Central memory CD8-positive, alpha-beta T cell (primary cell): ENCODE measurements at places on chromosomes 12 and 14.

DNA sequence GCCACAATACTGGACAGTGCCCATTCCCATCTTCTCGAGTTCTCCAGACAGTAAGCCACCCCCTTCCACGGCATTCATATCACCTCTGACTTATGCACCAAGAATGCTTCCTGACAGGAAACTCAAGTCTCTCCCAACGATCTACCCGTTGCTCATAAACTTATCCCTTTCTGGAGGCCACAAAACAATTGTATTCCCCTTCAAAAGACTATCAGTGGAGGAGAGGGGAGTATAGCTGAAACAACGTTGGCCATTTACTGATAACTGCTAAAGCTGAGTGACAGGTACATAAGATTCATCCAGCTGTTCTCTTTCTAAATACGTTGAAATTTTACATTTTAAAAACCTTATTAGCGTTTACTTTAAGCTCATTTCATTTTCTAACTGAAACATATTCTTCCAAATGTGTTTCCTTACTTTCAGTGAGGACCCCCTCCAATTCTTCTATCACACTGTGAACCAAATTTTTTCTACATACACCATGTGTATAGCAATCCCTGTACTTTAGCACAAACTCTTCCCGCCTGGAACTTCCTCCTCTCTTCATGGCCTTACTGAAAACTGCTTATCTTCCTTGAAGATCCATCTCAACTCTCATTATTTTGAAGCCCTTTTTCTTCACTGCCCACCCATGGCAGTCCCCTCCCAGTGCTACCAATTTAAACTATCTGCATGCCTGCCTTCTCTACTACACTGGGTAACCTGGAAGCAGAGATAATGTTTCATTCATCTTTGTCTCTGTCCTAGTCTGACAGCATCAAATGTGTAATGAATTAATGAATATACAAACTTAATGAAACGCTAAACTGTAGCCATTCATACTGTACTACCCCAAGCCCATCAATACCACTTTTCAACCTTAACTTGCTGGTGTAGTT, 28.8 kb downstream of the ATXN2 start:
- DNase-seq: no peak

GRCh38 chr14:64807551-64807950, 72.2 kb downstream of the SPTB start:
- DNase-seq: no peak

GRCh38 chr14:71138448-71139293, 231.4 kb downstream of the PCNX1 start:
- peak; percentile 48 for DNase-seq

GRCh38 chr14:51981218-51981854, 8.0 kb upstream of the RTRAF start:
- no peak for DNase-seq

DNA sequence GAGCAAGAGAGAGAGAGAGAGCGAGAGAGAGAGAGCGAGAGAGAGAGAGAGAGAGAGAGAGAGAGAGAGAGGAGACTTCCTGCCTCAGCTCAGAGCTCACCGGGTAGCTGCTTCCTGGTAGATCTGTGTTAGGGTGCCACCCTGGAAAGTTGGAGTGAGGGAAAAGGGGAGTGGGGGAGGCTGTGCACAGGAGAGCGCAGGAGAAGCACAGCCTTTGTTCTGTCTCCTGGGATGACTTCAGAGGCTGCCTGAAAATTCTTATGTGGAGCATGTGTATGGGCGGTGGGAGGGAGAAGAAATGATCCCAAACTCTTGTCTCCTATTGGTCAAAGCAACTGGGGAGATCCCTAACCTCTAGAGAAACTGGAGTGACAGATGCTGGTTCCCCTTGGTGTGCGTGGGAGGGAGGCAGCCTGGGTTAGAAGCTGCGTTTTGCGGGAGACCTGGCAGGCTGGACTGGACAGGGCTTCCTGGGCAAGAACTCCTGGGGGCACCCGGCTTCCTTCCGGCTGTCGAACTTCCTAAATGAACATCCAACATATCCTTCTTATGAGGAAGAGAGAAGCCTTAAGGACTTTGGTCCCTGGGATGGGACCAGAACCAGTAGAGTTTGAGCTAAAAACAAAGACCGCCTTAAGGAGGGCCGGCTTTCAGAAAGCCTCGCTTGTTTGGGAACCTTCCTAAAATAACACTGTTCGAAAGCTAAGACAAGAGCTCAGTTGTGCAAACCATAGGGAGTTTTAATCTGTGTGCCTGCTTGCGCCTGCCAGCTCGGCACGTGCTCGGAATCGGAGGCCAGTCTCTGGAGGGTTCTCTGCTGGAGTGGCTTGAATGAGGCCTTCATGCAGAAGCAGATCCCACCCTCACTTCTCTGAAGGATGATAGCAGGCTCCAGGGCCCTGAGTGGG, 30.4 kb upstream of the BEGAIN start:
- no peak for DNase-seq

DNA sequence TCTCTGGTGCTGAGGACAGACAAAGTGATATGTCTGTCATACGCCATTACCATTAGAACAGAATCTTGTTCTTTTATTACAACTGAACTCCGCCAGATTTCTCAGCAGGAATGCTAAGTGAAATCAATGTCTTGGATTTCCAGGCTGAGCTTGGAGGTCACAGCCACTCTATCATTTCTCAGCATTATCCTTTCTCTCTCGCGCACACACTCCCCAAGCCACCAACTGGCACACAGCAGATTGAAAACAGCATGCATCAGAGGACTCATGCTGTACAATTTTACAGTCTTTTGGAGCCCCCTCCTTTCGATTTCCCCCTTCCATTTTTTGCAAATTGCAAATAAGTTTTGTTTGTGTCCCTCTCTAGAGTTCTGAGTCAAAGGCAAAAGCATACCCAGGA, 348.6 kb downstream of the SOX5 start:
- no peak for DNase-seq

GRCh38 chr14:77473921-77474320, 16.0 kb downstream of the AHSA1 start:
- no peak for DNase-seq

GRCh38 chr12:3658327-3659163, 94.4 kb downstream of the CRACR2A start:
- DNase-seq: no peak

DNA sequence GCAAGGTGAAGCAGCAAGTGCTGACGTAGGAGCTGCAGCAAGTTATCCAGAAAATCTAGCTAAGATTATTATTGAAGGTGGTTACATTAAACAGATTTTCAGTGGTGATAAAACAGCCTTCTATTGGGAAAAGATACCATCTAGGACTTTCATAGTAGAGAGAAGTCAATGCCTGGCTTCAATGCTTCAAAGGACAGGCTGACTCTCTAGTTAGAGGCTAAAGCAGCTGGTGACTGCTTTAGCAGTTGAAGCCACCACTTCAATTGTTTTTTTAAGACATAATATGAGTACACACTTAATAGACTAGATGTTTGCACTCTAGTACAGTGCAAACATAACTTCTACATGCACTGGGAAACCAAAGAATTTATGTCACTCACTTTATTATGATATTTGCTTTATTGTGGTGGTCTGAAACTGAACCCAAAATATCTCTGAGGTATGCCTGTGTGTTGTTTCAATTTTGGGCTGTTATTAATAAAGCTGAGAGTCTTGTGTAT, 1026.9 kb upstream of the FOXG1 start:
- no peak for DNase-seq

DNA sequence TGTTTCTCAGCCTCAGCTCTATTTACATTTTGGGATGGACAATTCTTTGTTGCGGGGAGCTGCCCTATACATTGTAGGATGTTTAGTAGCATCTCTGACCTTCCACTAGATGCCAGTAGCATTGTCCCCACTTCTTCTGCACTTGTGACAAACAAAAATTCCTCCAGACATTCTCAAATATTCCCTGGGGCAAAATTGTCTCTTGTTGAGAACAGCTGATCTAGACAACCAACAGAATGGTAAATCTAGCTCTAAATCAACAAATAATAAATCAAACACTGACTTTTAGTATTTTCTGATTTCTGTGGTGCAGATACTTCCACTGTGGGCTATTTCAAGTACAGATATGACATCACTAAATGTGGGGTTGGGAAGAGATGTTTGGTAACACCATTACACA, 60.7 kb downstream of the MSRB3 start:
- DNase-seq: no peak
